Activated CD4-positive, alpha-beta T cell treated with anti-CD3 and anti-CD28 coated beads, Interleukin-2, amount 50 U/mL, for 16 hours (primary cell): ENCODE measurements at places on chromosomes 12 and 14.
A peak's percentile ranks its signal among the peaks of the same experiment; 100 is the strongest.

DNA sequence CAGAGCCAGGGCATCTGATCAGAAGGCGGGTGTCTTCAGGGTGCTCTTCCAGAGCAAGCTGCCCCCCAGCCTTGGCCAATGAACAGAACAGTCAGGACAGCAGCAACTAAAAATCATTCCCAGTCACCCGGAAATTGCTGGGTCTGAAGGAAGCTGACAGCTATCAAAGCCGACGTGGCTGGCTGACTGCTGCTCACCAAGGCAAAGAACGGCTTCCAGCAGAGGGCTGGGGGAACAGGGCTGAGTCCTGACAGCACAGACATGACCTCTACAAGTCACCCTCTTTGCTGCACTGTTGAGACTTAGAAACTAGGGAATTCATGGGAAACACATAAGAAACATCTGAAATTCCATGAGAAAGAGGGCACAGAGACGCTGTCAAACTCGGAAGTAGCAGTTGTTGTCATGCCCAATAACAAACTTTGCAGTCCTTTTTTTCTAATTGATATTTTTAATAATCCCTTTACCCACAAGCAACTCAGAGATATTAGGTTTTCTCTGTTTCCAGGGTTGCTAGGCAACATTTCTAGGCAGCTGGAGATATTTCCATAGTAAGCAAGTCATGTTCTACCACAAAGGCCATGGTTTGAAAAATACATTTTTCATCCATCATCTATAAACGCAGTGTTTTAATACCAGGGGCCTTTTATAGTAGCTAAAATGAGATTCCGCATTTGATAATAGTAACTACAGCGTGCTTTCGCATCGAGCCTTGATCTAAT, 365.2 kb downstream of the SEC23A start:
- DNase-seq, result no peak

DNA sequence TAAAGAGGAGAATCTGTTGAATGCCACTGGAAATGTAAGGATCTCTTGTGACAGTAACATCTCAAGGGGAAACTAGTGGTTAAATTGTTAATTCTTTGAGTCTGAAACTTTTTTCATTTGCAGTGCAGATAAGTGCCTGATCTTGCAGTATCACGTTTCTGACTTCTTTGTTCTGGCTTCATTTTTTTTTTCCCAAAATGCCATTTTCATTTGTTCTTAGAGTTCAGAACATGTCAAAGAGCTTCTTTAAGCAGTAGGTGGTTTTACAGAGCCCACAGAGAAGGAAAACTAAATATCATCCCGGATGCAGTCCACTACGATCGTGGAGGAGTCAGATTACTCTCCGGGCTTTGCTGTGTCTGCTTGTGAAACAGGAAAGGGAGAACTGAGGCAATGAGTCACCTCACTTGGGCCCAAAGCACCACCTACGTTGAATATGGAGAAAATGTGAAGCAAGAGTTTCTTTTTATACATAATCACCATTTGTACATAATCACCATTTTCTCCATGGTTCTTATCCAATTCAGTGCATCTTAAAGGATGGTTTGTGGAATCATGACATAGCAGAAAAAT, 43.9 kb downstream of the HMGA2 start:
- DNase-seq, result peak; percentile 11

DNA sequence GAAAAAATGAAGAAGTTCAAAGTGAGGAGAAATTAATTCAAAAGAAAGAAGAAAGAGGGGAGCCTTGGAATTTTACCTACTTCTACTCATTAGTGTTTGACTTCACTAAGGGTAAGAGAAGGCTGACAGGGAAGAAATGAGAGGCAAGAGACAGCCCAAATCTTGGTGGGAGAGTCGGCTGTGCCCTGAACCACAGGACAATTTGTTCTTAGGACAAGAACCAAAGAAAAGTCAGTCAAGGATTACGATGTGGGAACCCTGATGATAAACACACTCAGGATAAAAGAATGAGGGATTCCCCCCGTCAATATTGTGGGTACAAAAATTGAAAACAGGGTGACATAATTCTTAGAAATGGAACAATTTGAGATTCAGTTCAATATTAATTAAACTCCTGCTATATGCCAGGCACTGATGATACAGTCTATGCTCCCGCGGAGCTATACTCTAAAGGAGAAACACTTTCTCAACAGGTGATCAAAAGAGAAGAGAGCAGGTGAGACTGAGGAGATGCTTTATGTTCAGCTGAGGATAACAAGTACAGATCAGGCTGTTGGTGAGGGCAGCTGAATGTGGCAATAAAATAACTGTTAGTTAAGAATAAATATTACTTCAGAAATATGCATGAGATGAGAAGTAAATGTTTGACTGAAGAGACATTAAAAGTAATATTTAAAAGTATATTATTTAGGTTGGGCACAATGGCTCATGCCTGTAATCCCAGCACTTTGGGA, 175.4 kb downstream of the SLC25A21 start:
- DNase-seq, result no peak

GRCh38 chr12:88958946-88959345, 378.7 kb upstream of the KITLG start:
- no peak for DNase-seq

- no peak for DNase-seq
Observed at GRCh38 chr12:4274396-4275015, 944 bp downstream of the CCND2 start.
